ENCODE measurements at places on chromosomes 16 and 17.

DNA sequence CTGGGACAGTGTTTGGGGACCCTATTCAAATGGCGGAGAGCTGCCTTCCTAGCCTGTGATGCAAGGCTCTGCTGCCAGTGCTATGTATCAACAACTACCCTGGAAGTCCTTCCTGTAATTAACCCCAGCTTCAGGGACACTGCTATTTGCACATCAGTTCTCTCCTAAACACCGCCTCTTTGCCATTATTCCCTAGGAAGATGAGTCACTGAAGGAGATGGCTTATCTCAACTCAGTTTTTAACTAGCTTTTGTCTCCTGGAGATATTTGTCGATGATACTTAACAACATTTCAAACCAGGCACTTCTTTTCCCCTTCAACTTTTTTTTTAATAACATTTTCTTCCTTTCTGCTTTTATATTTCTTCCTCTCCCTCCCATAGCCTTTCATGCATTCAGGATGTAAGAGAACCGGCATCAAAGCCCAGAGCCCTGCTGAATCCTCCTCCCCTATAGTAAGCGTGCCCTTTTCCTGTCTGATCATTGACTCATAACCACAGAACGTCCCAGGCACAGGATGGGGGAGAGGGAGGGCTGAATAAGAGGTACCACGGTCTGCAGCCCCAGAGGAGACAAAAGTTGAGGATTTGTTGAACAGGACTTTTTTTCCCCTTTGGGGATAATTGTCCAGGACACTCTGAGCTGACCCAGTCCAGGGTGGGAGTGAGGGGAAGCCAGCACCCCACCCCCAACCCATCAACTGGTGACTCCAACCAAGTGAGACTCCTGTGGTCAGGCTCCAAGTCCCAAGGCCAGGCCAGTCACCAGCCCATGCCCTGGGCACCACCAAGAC is 387.8 kb upstream of the SALL1 start:
- no peak for DNase-seq

DNA sequence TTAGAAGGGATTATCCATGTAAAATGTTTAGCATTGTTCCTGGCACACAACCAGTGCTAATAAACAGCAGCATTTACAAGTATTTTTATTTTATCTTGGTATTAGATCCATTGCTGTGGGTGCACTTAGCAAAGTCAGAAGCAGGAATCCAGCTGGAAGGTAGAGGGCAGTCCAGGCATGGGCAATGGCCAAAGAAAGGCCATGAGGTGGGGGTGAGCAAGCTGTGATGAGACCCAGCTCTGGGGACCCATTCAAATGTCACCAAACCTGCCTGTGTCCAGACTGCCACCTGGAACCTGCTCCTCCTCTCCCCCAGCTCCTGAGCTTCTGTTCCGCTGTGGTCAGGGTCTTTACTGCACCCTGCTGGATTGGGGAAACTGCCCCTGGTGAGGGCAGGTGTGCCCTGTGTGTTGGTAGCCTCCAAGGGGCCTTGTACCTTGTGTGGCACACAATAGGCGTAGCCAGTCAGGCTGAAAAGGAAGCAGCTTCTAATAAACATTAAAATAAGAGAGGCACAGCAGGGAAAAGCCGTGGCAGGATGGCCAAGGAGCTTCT is 118.0 kb upstream of the CRHR1 start:
- DNase-seq: no peak

DNA sequence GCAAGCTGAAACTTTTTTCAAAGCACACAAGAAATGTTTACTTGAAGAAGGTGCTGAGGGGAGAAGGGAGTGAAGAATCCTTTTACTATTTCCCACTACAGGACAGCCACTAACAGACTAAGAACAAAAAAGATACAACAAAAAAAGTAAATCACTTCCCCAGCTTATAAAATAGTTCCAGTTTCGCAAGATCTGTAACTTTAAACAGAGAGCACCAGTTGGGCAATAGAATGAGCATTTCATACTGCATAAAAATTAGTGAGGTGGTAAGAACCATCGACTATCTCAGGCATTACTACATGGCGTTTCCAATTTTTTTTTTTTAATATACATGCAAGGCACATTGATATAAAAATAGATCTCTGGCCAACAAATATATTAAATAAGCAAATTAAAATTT is 11.1 kb downstream of the CRYBA1 start:
- DNase-seq: no peak

- DNase-seq: no peak
Observed at GRCh38 chr17:67636834-67637520, 80.8 kb upstream of the NOL11 start.

Measured in GM12878 (cell line).